Ascending aorta (tissue), 2 donors: ENCODE measurements at places on chromosomes 12 and 14.

DNA sequence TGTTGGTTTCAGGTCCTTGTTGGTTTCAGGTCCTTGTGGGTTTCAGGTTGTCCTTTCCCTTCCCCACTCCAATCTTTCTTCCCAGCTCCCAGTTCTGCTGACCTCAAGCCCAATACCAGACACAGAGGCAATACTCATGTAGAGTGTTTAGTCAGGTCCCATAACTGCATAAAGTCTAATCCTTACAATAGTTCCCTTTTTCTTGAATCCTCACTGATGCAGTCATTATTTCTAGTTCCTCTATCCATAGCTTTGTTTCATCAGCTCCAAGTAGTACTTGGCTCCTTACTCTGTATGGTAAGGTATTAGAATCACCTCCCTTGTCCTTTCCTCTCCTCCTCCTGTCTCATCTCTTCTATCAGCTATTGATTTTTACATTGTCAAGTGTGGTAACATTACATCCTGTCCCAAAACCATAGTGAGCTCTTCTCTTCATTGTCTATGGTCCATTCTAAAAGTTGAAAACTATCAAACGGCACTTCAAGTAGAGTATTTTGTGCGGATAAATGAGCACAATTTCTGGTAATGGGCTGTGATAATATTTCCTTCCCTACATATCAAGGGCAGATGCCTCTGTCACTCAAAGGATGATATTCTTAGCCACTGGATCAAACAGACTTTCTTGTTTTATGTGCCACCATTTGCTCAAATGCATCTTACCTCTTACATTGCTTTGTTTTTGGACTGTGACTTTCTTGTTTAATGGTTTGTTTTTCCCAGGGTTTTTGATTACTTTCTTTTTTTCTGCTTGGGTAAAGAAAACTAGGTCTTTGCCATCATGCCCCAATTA is 57.2 kb upstream of the JDP2 start:
- H3K36me3 ChIP-seq, result no peaks in the 10 kb centered on the region
- no peak overlapping the region for H3K4me3 ChIP-seq
- H3K27ac ChIP-seq, result no peak overlapping the region
- H3K27me3 ChIP-seq, result no peaks in the 10 kb centered on the region
- H3K4me1 ChIP-seq, result no peaks in the 10 kb centered on the region

DNA sequence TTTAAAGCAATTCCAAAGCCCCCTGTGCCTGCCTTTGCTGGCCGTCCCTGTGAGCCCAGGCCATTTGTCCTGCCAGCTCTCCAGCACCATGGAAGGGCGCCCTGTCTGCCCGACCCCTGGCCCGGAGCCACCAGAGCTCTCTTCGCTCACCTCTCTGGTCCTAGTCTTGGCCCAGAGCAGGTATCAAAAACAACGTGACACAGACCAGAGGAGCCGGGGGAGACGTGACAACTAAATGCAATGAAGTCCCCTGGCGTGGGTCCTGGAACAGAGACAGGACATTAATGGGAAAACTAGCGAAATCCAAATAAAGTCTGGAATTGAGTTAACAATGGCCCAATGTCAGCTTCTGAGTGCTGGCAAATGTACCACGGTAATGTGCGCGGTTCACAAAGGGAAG is 83.2 kb upstream of the DIO3 start:
- peak; percentile 51 for DNase-seq
- no peak overlapping the region for H3K27ac ChIP-seq
- H3K36me3 ChIP-seq, result no peaks in the 10 kb centered on the region
- no peaks in the 10 kb centered on the region for H3K27me3 ChIP-seq
- peaks cover 4% of the 10 kb centered on the region for H3K4me1 ChIP-seq
- no peak overlapping the region for H3K4me3 ChIP-seq

- peak; percentile 84 for DNase-seq
- H3K27me3 ChIP-seq, result no peaks in the 10 kb centered on the region
- no peaks in the 10 kb centered on the region for H3K36me3 ChIP-seq
- peak overlapping the region; percentile 25 for H3K4me3 ChIP-seq
- H3K27ac ChIP-seq, result peak overlapping the region; percentile 22
Observed at GRCh38 chr14:93759719-93760307, 28.5 kb downstream of the PRIMA1 start.

- no peaks in the 10 kb centered on the region for H3K4me1 ChIP-seq
- H3K27ac ChIP-seq, result no peak overlapping the region
- no peaks in the 10 kb centered on the region for H3K27me3 ChIP-seq
- no peak overlapping the region for H3K4me3 ChIP-seq
- DNase-seq, result no peak
Observed at GRCh38 chr12:132460571-132460970, 29.4 kb upstream of the FBRSL1 start.

- no peaks in the 10 kb centered on the region for H3K4me1 ChIP-seq
- no peaks in the 10 kb centered on the region for H3K36me3 ChIP-seq
- no peak for DNase-seq
- no peaks in the 10 kb centered on the region for H3K27me3 ChIP-seq
- H3K4me3 ChIP-seq, result no peak overlapping the region
Observed at GRCh38 chr12:66665435-66665985, 13.4 kb downstream of the GRIP1 start.

DNA sequence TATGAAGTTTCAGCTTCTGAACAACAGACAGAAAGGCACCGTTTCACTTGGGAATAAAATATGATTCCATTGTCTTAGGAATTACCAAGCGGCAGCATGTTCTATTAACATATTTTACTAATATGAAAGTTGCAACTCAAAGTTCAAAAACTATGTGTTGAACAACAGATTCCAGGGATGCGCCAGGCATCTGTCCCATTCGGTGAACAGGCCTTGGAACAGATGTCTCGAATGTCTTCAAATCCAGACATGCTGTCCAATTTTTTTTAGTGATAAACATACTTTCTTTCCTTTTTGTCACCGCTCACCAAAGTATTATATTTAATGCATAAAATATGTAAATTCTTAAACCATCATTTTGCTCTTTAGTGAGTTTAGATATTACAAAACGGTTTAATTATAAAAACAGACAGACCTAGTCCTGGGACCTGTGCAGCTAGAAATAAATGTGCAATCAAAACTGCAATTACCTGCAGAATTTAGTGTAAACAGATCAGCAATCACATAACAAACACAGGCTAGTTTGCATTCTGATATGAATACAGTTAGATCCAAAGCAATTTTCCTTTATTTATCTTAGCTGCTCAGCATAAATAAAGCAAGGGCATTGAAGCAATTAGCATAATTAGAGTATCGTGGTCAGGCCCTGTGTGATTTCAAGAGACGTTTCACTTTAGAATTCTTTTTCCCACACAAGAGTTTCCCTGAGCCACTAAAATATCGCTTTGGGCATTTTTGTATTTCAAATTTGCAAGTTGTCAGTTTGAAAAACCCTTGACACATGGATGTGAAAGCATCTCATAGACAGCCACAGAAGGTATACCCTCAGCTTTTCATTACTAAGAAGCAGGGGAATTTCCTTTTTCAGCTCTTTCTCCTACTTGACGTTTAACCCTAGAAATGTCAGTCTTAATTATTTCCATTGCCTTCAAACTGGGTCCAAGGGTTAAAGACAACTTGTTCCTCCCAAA is 420.8 kb downstream of the EGLN3 start:
- H3K4me3 ChIP-seq, result no peak overlapping the region
- no peaks in the 10 kb centered on the region for H3K27me3 ChIP-seq
- DNase-seq, result no peak
- no peaks in the 10 kb centered on the region for H3K36me3 ChIP-seq

DNA sequence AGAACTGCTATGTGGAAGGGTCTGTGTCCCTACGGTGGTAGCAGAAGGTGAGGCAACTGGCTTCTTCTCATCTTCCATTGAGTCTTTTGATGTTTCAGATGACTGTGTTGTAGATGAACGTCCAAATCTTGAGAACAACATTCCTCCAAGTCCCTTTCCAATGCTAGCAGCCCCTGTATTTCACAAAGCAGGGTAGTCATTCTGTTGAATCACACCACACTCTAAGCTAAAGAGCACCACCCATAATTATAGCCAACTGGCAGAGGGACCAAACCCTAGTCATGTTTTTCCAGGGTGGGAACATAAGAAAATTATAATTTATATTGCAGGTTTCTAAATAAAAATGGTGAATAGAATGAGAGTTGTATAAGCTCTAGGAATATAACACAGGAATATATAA is 98.7 kb downstream of the DDHD1 start:
- no peaks in the 10 kb centered on the region for H3K27me3 ChIP-seq
- no peaks in the 10 kb centered on the region for H3K4me1 ChIP-seq
- H3K27ac ChIP-seq, result no peak overlapping the region
- no peak overlapping the region for H3K4me3 ChIP-seq
- H3K36me3 ChIP-seq, result no peaks in the 10 kb centered on the region

GRCh38 chr12:13100605-13100881 is 2.9 kb downstream of the GSG1 start:
- H3K27me3 ChIP-seq, result no peaks in the 10 kb centered on the region
- peak overlapping the region; percentile 94 for H3K27ac ChIP-seq
- DNase-seq, result no peak
- H3K4me1 ChIP-seq, result peaks cover 42% of the 10 kb centered on the region
- H3K4me3 ChIP-seq, result peak overlapping the region; percentile 63
- no peaks in the 10 kb centered on the region for H3K36me3 ChIP-seq

- no peak overlapping the region for H3K27ac ChIP-seq
- no peaks in the 10 kb centered on the region for H3K27me3 ChIP-seq
- H3K4me3 ChIP-seq, result no peak overlapping the region
Observed at GRCh38 chr14:38999949-39000348, 103.1 kb downstream of the SEC23A start.
